ENCODE measurements at places on chromosomes 1 and 21.

DNA sequence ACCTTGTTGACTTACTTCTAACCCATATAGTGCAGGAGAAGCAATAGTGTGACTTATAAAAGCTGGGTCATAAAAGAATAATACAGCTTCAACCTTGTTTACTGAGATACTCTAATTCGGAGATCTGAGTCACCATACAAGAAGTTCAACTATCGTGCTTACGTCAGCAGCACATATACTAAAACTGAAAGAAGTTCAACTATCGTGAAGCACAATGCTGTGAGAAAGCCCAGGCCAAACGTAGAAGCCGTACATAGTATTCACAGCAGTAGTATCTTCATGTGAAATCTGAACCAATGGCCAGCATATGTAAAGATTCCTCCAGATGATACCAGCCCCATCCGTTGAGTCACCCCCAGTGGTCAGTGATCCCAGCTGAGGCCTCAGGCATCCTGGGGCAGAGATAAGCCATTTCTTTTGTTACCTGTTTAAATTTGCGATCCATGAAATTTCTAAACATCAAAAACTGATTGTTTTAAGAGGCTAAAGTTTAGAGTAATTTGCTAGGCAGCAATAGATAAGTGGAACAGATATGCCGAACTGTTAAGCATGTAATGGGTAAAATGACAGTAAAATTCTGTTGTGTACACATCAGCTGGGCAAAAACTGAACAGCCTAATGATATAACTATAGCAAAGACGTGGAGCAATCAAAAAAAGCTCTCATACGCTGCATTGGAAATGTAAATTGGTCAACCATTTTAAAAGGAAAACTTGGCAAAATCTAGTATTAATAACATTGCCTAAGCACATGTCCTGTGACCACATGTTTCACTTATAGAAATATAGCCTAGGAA is 53.9 kb upstream of the SAMD13 start:
- no peak for DNase-seq

- DNase-seq, result no peak
Observed at GRCh38 chr21:32682696-32683474, 44.9 kb downstream of the SYNJ1 start.

GRCh38 chr1:91099746-91100621 is 78.1 kb upstream of the ZNF644 start:
- DNase-seq, result no peak

DNA sequence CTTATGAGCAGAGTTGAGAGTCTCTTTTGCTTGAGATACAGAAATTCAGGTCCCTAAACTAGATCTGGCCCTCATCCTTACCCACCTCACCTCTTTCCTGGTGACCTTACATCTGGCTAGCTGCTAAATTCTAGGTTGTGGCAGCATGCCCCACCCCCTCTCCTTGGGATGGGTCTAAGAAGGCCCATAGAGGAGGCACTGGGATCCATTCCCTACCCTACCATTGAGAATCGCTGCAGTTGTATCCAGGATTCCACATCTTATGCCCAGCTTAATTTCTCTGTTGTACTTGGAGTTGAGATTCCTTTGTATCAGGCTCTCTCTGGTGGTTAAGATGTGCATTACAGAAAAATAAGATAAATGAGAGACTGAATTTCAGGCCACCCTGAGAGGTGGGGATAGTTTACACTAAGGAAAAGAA is 9.5 kb upstream of the TMEM39B start:
- DNase-seq, result peak; percentile 26

DNA sequence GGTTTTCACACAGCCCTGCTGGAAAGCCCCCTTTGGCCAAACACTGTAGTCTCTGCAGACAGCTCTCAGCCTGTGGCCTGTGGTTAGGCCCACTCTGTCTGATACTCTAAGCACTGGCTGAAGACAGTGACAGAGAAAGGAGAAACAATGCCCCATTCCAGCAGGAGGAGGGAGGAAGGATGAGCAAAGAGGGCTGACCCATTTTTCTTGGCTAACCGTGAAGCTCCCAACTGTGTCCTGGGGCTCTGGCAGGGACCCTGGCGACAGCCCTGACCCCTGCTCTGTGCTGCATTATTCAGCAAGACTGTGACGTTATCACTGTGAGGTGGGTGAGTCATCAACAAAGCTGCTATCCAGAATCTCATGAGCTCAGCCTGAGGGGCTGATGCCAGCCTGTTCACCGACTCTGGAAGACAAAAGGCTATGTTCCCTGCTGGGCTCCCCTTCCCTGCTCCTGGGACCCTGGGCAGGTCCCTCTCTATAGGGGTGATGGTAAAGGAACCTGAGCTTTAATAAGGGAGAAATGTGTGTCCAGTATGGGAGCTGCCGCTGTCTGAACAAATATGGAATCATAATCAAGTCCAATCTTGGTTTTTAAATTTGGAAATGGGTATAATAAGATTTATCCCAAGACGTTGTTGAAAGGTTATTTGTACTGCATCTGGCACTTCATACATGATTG is 107.0 kb downstream of the RHOU start:
- DNase-seq, result no peak

GRCh38 chr1:230684998-230685397 is 28.9 kb downstream of the AGT start:
- DNase-seq, result no peak

GRCh38 chr1:244863491-244864252 is 671 bp downstream of the HNRNPU start:
- DNase-seq, result no peak

DNA sequence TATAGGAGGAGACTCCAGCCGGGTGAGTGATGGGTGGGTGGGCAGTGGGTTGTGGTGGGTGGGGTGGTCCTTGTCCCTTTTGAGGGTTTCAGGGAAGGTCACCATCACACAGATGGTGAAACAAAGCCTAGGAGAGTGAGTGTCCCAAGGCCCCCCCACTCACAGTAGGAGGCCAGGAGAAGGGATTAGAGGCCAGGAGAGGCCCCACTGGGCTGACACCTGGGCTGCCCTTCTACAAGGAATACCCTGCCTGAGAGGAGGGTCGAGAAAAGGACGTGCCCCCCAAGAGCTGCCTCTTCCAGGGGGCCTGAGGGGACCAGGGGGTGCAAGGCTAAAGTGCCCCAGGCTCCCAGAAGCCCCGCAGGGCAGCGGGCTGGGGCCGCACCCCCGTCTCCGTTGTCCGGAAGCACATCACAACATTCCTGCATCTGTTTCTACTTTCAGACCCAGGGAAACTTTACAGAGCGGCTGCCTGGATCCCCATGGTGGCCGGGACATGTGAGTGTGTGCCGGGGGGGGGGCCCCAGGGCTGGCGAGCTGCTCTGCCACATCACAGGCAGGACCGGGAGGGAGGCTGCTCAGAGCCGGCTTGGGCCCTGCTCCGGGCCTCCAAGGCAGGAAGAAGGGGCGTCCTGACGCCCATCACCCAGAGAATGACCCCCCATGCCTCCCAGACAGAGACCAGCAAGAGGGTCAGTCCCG is 68.2 kb downstream of the ARHGEF16 start:
- DNase-seq, result no peak

DNA sequence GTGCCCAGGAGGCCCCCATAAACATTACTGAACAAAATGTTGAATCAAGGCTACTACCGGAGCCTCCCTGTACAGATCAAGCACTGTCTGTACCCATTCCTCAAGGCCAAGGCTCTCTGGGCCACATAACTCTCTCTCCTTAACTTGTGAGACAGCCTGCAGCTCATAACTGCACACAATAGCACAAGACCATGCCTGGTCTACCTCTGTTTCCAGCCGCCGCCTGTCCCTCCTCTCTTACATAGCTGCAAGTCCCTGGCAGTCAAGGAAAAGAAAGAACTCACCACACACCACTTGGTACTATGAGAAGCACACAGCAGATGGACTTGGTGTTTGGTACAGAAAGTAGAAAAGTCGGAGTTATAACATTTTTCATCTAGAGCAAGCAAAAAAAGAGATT is 91.1 kb downstream of the SSBP3 start:
- no peak for DNase-seq

DNA sequence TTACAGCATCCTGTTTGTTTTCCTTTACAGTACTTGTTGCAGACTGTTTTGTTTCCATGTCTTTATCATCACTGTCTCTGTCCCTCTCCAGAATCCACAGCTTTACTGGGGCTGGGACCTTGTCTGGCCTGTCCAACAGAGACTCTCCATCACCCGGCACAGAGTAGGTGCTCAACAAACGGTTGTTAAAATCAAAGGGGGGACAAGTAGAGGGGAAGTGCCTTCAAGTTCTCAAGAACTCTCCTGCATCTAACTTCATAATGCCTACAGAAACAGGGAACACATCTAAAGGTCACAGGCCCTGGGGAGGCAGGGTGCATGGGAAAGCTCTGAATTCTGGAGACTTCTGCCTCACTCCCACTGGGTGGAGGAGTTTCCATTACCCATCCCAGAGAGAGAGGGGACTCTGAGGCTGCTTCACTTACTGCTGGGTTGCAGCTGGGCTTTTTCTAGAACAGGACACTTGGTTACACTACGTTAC is 2.3 kb upstream of the ECE1 start:
- DNase-seq, result no peak

DNA sequence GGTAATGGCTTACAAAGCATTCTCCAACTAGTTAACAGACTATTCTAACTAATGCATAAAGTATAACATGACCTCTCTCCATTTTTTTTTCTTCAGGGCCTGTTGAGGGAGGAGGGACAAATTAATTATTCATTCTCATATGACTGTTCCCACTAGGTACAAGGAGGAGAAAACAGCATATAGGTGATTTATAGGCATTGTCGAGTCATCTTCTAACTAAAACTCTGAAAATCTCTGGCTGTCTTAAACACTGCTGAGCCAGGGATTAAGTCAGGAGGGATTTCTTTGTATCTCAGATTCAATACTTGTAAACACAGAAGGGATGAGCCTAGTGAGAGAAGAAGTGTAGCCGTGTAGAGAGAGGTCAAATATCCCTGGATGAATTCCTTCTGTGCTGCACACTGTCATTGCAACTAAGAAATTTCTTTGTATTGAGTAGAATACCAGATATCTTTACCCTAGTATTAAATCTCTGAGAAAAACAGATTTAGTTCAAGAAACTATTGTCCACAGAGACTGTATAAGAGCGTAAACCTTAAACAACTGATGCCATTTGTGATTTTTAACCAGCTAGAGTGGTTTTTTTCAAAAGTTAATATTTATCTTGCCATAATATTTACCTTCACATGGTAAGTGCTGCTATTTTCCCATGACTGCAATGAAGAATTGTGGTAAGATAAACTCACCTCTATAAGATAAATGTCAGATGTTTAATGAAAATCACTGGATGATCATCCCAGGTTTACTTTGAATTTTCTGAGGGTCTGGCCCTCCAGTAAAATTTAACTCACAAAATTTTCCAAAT is 465.3 kb downstream of the RWDD3 start:
- no peak for DNase-seq

DNA sequence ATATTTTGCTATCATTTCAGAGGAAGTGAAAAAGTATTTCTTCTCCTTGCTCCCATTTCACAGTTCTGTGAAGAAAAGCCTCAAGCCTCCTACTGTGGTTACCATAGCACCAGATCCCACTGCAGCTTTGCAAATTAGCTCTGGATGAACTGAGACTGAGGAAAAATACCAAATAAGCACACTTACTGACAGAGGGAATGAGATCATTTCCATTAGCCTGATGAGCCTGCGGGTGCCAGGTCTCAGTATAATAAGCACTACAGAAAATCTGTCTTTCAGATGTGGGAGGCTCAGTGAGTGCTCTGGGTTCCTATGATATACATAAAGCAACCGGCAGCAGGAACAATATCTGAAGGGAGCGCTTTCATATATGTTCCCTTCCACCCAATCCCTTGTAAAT is 21.4 kb downstream of the XKR8 start:
- DNase-seq, result no peak

- DNase-seq, result no peak
Observed at GRCh38 chr1:85396194-85396593, 68.8 kb downstream of the DDAH1 start.
